A549 treated with RU486 at 1 μM for 4 hours (cell line): ENCODE measurements at places on chromosomes 11 and 22. TPM values are rescaled to one million over a fixed set of nuclear protein-coding genes. Genes with fewer than 3 reads are reported as not detected.

The VSIG2 gene
- total RNA-seq, result 0.23 TPM in 1 of 5 replicates, not detected in the others

The FAM118B gene
- 15.8 to 18.5 TPM (median 16.5 TPM) in 5 replicates for total RNA-seq

The SLC22A6 gene
- total RNA-seq, result not detected in 5 replicates

The CD248 gene
- 0.05 TPM in 1 of 5 replicates, not detected in the others for total RNA-seq

The RASL10A gene
- 0.16 to 0.35 TPM (median 0.16 TPM) in 3 of 5 replicates, not detected in the others for total RNA-seq

The TECTA gene
- total RNA-seq, result 0.03 to 0.16 TPM (median 0.06 TPM) in 5 replicates

The TFIP11 gene
- total RNA-seq, result 21.4 to 26.3 TPM (median 22.6 TPM) in 5 replicates

The TCN1 gene
- 0.15 to 0.50 TPM (median 0.43 TPM) in 5 replicates for total RNA-seq

The FGF4 gene
- total RNA-seq, result not detected in 5 replicates

The OR8G5 gene
- not detected in 5 replicates for total RNA-seq

The OR51T1 gene
- not detected in 5 replicates for total RNA-seq

The CHRDL2 gene
- 2.4 to 6.0 TPM (median 4.4 TPM) in 5 replicates for total RNA-seq

The ZBTB3 gene
- 1.6 to 2.6 TPM (median 1.8 TPM) in 5 replicates for total RNA-seq

The ANO9 gene
- 0.61 to 1.6 TPM (median 1.2 TPM) in 5 replicates for total RNA-seq

The SCN3B gene
- total RNA-seq, result 0.10 to 0.16 TPM (median 0.11 TPM) in 5 replicates

The TMPRSS5 gene
- total RNA-seq, result 0.07 to 0.20 TPM (median 0.12 TPM) in 4 of 5 replicates, not detected in the other

The BARX2 gene
- not detected in 5 replicates for total RNA-seq

The OLFML1 gene
- total RNA-seq, result 0.18 TPM in 1 of 5 replicates, not detected in the others

The PHF21B gene
- total RNA-seq, result 0.71 to 1.4 TPM (median 0.89 TPM) in 5 replicates

The TBX1 gene
- 2.8 to 5.1 TPM (median 4.1 TPM) in 5 replicates for total RNA-seq

The DUSP8 gene
- 1.3 to 2.5 TPM (median 1.7 TPM) in 5 replicates for total RNA-seq

The VWA5A gene
- 0.15 to 0.44 TPM (median 0.23 TPM) in 5 replicates for total RNA-seq

The OR4D10 gene
- total RNA-seq, result not detected in 5 replicates

The KCNK7 gene
- 0.21 to 1.4 TPM (median 0.57 TPM) in 5 replicates for total RNA-seq

The FAM227A gene
- 0.42 to 0.75 TPM (median 0.71 TPM) in 5 replicates for total RNA-seq

The FAM180B gene
- total RNA-seq, result 0.07 TPM in 1 of 5 replicates, not detected in the others

The TESMIN gene
- 3.6 to 7.0 TPM (median 4.8 TPM) in 5 replicates for total RNA-seq

The CCDC81 gene
- total RNA-seq, result 0.09 to 0.43 TPM (median 0.29 TPM) in 5 replicates

The MS4A4A gene
- total RNA-seq, result not detected in 5 replicates

The CCDC179 gene
- not detected in 5 replicates for total RNA-seq

The OR52H1 gene
- total RNA-seq, result not detected in 5 replicates

The GP1BB gene
- 0.58 to 1.7 TPM (median 1.3 TPM) in 5 replicates for total RNA-seq

The SORL1 gene
- 1.3 to 1.8 TPM (median 1.6 TPM) in 5 replicates for total RNA-seq

The MS4A8 gene
- total RNA-seq, result not detected in 5 replicates

The PVALB gene
- total RNA-seq, result not detected in 5 replicates

The DNAJC24 gene
- 9.4 to 14.2 TPM (median 10.6 TPM) in 5 replicates for total RNA-seq

The MMP7 gene
- total RNA-seq, result 20.9 to 30.7 TPM (median 24.7 TPM) in 5 replicates

The RAG1 gene
- 0.21 to 0.30 TPM (median 0.26 TPM) in 5 replicates for total RNA-seq

The FOXRED1 gene
- total RNA-seq, result 19.5 to 23.0 TPM (median 22.5 TPM) in 5 replicates

The PTGDR2 gene
- 0.05 to 0.06 TPM (median 0.06 TPM) in 3 of 5 replicates, not detected in the others for total RNA-seq

The FJX1 gene
- 31.1 to 46.8 TPM (median 41.9 TPM) in 5 replicates for total RNA-seq

The MAP6 gene
- total RNA-seq, result 1.5 to 2.0 TPM (median 1.7 TPM) in 5 replicates

The FXYD2 gene
- total RNA-seq, result 14.3 to 23.4 TPM (median 14.8 TPM) in 5 replicates

The SLN gene
- total RNA-seq, result 0.64 to 1.5 TPM (median 0.97 TPM) in 5 replicates

The CEP126 gene
- 3.1 to 4.6 TPM (median 3.4 TPM) in 5 replicates for total RNA-seq

The NCAM1 gene
- not detected in 5 replicates for total RNA-seq

The ELFN2 gene
- 5.2 to 8.9 TPM (median 7.6 TPM) in 5 replicates for total RNA-seq

The CASP5 gene
- not detected in 5 replicates for total RNA-seq

The RIMBP3B gene
- 0.30 to 0.67 TPM (median 0.46 TPM) in 5 replicates for total RNA-seq

The MB gene
- total RNA-seq, result 6.8 to 8.3 TPM (median 7.2 TPM) in 5 replicates

The OSM gene
- total RNA-seq, result not detected in 5 replicates

The ABCC8 gene
- 1.1 to 4.1 TPM (median 1.8 TPM) in 5 replicates for total RNA-seq

The MS4A15 gene
- total RNA-seq, result not detected in 5 replicates

The SCARF2 gene
- 0.55 to 1.3 TPM (median 0.84 TPM) in 5 replicates for total RNA-seq

The SAA1 gene
- 0.25 to 1.1 TPM (median 0.49 TPM) in 4 of 5 replicates, not detected in the other for total RNA-seq

The AIFM3 gene
- total RNA-seq, result 1.0 to 4.8 TPM (median 3.3 TPM) in 5 replicates

The SHANK3 gene
- 3.0 to 6.1 TPM (median 4.6 TPM) in 5 replicates for total RNA-seq

The TCN2 gene
- total RNA-seq, result 4.3 to 5.5 TPM (median 4.6 TPM) in 5 replicates

The MMP1 gene
- total RNA-seq, result 0.71 to 1.4 TPM (median 1.1 TPM) in 5 replicates

The GLYAT gene
- total RNA-seq, result not detected in 5 replicates
